ENCODE measurements at places on chromosomes 11 and 22. TPM values are rescaled to one million over a fixed set of nuclear protein-coding genes. Genes with fewer than 3 reads are reported as not detected.

- DNase-seq: no peak
These were observed 927.3 kb upstream of the RAG2 start for GRCh38 chr11:37525336-37525735.

- DNase-seq: no peak
These were observed 37.8 kb downstream of the C11orf96 start for GRCh38 chr11:43980253-43980652.

Gene LYVE1
- total RNA-seq: not detected

- DNase-seq: no peak
These were observed 118.5 kb upstream of the GRIA4 start for GRCh38 chr11:105491394-105491793.

Gene SYT9
- total RNA-seq: not detected

GRCh38 chr11:81207421-81208054 lies 1526.1 kb downstream of the FAM181B start:
- DNase-seq: no peak

GRCh38 chr11:79078999-79079398 lies 361.8 kb downstream of the TENM4 start:
- no peak for DNase-seq

DNA sequence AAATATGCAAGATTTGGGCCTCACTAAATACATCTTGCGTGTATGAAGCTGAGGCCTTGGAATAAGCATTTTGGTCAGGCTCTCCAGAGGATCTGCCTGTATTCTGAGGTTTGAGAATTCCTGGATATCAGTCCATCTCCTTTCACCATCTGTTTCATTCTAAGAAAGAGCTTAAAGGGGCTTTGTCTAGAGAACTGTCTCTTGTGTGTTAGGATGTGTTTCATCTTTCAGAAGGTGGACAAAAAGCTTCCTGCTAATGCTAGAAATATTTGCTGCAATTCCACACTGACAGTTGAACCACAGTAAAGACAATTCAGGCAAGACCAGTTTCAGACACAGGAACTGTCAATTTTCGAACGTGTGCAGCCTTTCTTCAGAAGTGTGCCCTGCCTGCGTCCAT lies 185.4 kb downstream of the DBX1 start:
- DNase-seq: no peak

Gene ISX
- not detected for total RNA-seq

Gene GLYATL1B
- not detected for total RNA-seq

Gene KAT5
- total RNA-seq: 146 TPM

GRCh38 chr11:84922212-84922805 lies 704.8 kb downstream of the DLG2 start:
- DNase-seq: no peak

DNA sequence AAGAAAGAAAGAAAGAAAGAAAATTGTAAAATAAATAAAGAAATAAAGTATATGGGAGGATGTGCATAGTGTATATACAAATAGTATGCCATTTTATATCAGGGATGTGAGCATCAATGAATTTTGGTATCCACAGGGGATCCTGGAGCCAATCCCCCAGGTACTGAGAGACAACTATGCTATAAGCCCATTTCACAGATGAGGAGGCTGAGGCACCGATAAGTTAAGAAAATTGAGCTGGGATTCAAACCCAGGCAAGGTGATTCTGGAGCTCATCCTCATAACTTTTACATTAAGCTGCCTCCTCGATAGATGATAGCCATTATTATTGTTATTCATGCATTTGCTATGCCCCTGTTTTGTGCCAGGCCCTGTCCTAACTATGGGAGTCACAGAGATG lies 47.0 kb upstream of the ACCSL start:
- no peak for DNase-seq

Gene FAM180B
- not detected for total RNA-seq

Gene ZNF214
- not detected for total RNA-seq

GRCh38 chr22:24716602-24717001 lies 57.9 kb downstream of the PIWIL3 start:
- no peak for DNase-seq

- DNase-seq: no peak
These were observed 42.2 kb downstream of the FAT3 start for GRCh38 chr11:92266806-92267205.

Gene KRTAP5-10
- total RNA-seq: not detected

Gene ASPHD2
- total RNA-seq: 1.6 TPM

Gene CRYBA4
- total RNA-seq: 0.59 TPM

GRCh38 chr22:27212102-27212501 lies 554.7 kb downstream of the MIAT start:
- DNase-seq: no peak

Gene MB
- total RNA-seq: not detected

Gene C11orf16
- not detected for total RNA-seq

GRCh38 chr11:7964261-7964660 lies 986 bp downstream of the NLRP10 start:
- DNase-seq: no peak
